T-helper 17 cell (primary cell): ENCODE measurements at places on chromosomes 7 and 10.

GRCh38 chr10:65346466-65346865 lies 1579.4 kb upstream of the LRRTM3 start:
- DNase-seq = no peak
- no peaks in the 10 kb centered on the region for H3K4me1 ChIP-seq
- no peak overlapping the region for H3K27ac ChIP-seq
- no peak overlapping the region for H3K4me3 ChIP-seq

DNA sequence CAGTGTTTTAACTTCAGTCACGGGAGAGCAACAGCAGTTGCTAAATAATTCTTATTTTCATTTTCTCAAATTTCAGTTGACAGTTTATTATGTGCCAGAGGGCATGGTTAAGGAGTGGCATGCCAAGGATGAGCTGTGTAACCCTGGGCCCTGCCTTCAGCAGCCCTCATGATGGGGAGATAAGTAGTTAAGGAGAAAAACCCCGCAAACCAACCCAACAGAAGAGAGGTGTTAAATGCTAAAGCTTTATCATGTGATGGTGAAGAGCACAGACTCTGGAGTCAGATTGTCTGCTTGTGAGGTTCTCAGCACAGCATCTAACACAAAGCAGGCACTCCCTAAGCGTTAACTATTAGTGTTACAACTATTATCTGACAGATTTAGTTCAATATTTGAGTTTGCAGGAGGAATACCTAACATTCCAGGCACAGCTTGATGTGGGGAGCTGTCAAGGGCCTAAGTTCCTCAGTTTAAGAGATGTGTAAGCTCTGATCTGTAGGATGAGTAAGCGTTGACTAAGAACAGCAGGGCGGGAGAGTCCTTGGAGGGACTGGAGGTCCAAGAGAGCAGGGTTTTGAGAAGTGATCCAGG lies 29.6 kb downstream of the STAM start:
- peaks cover 2% of the 10 kb centered on the region for H3K36me3 ChIP-seq
- peak overlapping the region; percentile 67 for H3K4me3 ChIP-seq
- H3K27ac ChIP-seq = peak overlapping the region; percentile 88
- peaks cover 37% of the 10 kb centered on the region for H3K4me1 ChIP-seq
- no peak for DNase-seq

GRCh38 chr10:70856454-70856853 lies 31.9 kb downstream of the PCBD1 start:
- peaks cover 7% of the 10 kb centered on the region for H3K4me1 ChIP-seq
- DNase-seq = no peak
- H3K27ac ChIP-seq = no peak overlapping the region
- no peaks in the 10 kb centered on the region for H3K27me3 ChIP-seq
- peaks cover 14% of the 10 kb centered on the region for H3K36me3 ChIP-seq

DNA sequence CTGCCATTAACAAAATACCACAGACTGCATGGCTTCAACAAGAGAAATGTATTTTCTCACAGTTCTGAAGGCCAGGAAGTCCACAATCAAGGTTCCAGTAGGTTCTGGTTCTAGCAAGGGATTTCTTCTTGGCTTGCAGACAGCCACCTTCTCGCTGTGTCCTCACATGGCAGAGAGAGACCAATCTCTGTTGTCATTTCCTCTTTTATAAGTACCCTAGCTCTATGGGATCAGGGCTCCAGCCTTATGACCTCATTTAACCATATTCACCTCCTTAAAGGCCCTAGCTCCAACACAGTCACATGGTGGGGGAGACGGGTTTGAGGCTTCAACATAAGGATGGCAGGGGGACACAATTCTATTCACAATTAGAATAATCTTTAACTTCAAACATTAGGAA lies 23.6 kb downstream of the ABI1 start:
- peaks cover 2% of the 10 kb centered on the region for H3K36me3 ChIP-seq
- H3K27me3 ChIP-seq = no peaks in the 10 kb centered on the region
- peaks cover 60% of the 10 kb centered on the region for H3K4me1 ChIP-seq
- no peak for DNase-seq
- H3K4me3 ChIP-seq = no peak overlapping the region
